ENCODE measurements at places on chromosomes 5 and 9.

DNA sequence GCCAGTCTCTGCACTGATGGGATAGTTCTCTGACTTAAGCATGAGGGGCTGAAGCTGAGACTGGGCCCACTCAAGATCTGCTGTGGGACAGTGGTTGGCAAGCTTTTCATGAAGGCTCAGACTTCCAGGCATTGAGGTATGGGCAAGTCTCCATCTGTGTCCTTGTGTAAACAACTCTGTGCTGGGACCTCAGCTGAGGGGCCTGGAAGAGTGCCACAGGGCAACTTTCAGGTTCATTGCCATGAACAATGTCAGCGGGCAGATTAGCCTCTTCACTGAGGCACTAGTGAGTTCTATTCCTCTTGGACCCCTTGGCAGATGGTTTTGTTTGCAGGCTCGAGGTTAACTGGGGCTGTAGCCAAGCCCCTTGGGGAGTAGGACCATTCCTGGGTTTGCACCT lies 127.1 kb downstream of the MRPS30 start:
- DNase-seq, result no peak

DNA sequence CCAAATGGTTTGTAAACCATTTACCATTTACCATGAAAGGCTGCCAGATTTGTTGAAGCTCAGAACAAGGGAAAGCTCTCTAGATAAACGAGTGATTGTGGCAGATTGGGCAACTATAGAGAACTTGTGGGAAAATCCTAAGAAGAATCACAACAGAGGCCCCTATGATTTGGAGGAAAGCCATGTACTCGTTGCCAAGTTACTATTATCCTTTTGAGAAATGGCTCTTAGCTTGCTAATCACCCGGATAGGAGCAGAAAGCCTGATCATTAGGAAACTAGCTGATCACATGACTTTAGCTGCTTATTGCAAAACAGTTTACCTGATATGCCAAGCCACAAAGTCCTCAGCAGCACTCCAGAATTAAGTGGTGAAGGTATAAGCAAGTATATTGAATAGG lies 23.5 kb upstream of the ATG10 start:
- DNase-seq, result no peak

GRCh38 chr5:56987171-56987570 lies 35.2 kb upstream of the MIER3 start:
- DNase-seq, result no peak

GRCh38 chr5:74863726-74864125 lies 2.5 kb downstream of the FAM169A start:
- no peak for DNase-seq

- peak; percentile 5 for DNase-seq
Measured at GRCh38 chr9:132546148-132547051, 36.0 kb upstream of the BARHL1 start.

GRCh38 chr9:78407636-78408312 lies 110.8 kb downstream of the PSAT1 start:
- DNase-seq, result no peak

GRCh38 chr5:38896760-38897159 lies 50.9 kb downstream of the OSMR start:
- DNase-seq, result no peak

DNA sequence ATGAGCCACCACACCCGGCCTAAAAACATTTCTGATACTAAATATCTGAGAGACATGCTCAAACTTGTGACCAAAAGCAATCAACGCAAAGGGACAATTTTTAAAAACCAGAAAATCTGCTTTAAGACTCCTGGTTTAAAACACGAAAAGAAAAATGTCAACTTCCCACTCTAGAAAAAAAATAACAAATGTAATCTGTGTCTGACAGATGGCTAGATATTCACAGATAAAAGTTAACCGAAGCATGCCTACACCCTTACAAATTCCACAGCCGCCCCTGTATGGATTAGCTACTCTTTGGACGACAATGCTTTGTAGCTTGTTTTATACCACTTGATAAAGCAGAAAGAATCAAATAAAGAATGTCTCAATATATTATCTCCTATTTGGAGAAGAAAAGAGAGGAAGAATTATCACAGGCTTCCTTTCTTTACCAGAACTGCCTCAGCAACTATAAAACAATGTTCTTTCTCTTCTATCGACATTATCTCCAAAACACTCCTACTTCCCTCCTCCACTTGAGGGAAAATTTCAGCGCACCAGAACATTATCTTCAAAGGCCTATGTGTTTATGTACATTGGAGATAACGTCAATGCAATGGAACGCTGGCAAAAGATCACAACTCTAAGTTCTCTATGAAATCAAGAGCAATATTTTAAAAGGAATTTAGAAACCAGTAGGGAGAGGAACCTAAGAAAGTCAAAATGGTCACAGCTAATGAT lies 26.2 kb downstream of the CEMIP2 start:
- DNase-seq, result no peak

- no peak for DNase-seq
Measured at GRCh38 chr5:169893571-169893970, 86.7 kb downstream of the INSYN2B start.

- peak; percentile 26 for DNase-seq
Measured at GRCh38 chr9:129352146-129352865, 174.2 kb upstream of the IER5L start.

- DNase-seq, result no peak
Measured at GRCh38 chr5:168647083-168647482, 67.9 kb upstream of the PANK3 start.

GRCh38 chr5:170333161-170333910 lies 35.8 kb upstream of the LCP2 start:
- peak; percentile 75 for DNase-seq

- DNase-seq, result no peak
Measured at GRCh38 chr5:7422316-7423106, 26.6 kb downstream of the ADCY2 start.

DNA sequence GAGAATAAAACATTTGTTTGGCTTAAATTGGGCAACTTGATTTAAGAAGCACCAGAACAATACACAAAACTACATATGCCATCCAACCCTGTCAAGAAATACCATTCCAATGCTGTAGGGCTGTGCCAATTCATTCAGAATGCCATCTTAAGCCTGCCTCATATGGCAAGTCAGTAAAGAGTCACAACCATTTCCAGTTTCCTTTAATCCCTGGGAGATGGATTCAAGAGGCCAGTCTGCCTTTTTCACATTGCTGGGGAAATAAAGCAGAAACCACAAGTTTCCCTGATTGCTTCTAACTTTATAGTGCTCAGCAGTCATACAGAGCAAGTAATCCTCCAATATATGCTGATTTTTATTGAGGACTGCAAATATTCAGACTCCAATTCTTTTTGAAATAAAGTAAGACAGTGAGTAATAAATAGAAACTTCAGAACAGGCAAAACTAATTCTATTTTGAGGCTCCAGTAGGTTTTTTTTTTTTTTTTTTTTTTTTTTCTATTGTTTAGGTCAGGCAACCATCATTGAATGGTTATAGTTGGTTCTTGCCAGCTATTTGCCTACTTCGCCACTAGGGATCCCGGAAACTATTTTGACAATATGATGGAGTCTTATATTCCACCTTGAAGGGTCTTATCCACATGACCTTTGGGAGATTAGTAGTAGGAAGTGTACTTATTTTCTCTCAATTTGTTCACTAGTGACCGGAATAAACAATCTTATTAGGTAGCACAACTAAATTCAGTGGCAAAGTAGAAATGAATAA lies 400.9 kb upstream of the MEF2C start:
- DNase-seq, result no peak

- DNase-seq, result no peak
Measured at GRCh38 chr9:700365-701282, 140.9 kb upstream of the DMRT1 start.

GRCh38 chr9:4567601-4568000 lies 77.3 kb downstream of the SLC1A1 start:
- no peak for DNase-seq

DNA sequence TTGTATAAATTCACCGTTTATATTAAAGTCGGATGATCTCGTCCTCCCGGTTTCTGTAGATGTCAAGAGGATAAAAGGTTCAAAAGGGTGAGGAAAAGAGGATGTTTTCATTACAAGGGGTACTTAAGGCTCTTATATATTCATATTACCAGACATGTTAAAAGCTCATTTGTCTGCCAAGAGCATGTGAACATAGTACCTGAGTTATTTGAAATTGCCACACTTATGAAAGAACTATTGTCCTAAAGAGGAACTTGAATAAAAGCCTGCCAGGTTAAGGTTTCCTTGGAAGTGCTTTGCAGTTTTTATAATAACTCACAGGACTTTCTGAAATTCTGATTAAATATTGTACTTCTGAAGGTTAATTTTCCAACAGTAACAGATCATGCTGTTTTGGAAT lies 1915.1 kb downstream of the MAT2B start:
- DNase-seq, result no peak

DNA sequence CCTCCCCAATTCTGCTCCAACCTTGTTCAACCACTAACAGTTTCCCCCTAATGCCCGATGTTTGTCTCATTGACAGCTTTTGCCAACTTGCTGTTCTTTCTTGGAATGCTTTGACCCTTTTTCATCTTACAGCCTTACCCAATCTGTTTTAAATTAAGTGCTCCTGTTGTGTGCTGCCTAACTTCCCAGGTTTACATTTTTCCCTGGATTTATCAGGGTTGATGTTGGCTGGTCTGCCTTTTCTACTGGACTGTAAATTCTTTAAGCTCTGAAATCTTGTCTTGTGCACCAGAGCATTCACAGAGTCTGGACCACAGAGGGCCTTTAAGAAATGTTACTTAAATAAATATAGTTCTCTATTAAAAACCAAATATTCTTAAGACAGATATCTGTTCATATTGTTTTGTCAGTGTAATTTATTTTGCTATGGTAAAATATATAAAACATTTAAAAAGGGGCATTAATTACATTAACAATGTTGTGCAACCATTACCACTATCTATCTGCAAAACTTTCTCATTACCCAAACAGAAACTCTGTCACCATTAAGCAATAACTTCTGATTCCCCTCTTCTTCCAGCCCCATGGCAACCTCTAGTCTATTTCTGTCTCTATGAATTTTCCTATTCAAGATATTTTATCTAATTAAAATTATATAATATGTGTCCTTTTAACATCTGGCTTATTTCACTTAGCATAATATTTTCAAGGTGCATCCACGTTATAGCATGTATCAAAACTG lies 73.0 kb downstream of the OSTF1 start:
- no peak for DNase-seq

GRCh38 chr5:91313757-91314673 lies 69.1 kb downstream of the ARRDC3 start:
- peak; percentile 88 for DNase-seq

GRCh38 chr9:13032585-13032984 lies 246.9 kb downstream of the MPDZ start:
- no peak for DNase-seq

DNA sequence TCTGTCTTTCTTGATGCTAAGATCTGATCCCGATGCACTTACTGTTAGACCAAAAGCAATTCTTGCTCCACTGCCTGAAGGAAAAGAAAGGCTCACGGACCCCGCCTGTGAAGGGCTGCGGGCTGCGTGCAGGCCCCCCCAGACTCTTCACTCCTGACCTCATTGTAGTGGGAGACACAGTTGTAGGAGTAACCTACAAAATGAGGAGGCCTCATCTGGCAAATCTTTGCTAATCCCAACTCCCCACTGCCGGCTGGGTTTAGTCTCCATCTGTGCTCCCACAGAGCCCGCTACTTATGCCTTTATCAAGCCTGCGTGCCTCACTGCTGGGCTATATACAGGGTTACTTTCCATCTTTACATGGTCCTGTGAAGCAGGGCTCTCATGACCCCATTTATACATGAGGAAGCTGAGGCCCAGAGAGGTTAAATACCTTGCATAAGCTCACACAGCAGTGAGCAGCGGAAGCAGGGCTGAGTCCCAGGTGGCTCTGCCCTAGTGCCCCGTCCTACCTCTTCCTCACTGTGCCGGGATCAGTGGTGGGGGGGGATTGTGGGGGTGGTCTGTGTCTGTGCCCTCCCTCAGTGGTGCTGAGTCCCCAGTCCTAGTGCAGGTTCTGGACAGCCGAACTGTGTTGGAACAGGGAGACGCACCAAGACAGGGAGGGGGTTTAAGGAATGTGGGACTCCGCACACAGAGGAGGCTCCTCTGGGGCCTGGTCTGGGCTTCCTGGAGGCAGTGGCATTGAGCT lies 43.9 kb upstream of the RNF130 start:
- DNase-seq, result no peak

DNA sequence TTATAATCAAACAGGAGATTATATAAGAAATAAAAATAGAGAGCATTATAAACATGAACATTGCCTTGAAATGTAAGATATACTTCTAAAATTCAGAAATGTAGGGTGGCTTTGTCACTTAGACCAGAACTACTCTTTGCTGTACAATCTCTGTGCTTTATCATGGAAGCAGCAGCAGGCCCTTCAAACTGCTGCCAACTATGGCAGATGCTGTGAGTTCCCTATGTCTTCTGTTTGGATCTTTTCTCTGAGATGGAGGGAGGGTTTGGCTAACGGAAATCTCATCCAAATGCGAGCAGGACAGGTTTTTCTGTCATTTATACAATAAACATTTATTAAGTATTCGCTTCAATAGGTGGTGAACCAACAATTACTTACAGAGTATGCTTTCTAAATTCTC lies 34.8 kb upstream of the RICTOR start:
- no peak for DNase-seq

- peak; percentile 3 for DNase-seq
Measured at GRCh38 chr9:38047301-38048251, 21.5 kb downstream of the SHB start.

DNA sequence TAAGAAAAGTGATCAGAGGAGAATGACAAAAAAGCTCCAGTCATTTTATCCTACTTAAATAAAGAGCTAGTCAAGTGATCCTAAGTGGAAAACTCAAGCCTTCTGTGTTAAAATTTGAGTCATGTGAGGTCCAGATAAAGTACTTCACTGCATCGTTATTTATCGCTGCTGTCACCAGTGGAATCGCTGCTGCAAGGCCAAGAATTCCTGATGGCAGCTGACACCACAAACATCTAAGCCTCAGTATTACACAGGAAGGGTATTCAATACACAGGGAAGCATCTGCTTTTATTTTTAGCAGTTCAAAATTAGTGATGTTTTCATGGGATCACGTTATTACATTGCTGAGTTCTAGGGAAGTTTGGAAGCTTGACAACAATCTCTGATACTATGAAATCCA lies 190.3 kb downstream of the GOLPH3 start:
- DNase-seq, result no peak

- no peak for DNase-seq
Measured at GRCh38 chr5:158903006-158903405, 196.7 kb downstream of the EBF1 start.
